ENCODE measurements at places on chromosomes 16 and 17. TPM values are rescaled to one million over a fixed set of nuclear protein-coding genes. Genes with fewer than 3 reads are reported as not detected.

- DNase-seq, result no peak
Observed at GRCh38 chr16:2745116-2745890, 7.1 kb upstream of the SRRM2 start.

- DNase-seq, result no peak
Observed at GRCh38 chr16:80936410-80936809, 70.3 kb downstream of the CMC2 start.

GRCh38 chr17:50201276-50201854 lies at the start of gene COL1A1:
TSS of gene COL1A1 (minus strand) at chr17:50201631. CDS start at chr17:50201513, 118 bp downstream.
- DNase-seq, result no peak

DNA sequence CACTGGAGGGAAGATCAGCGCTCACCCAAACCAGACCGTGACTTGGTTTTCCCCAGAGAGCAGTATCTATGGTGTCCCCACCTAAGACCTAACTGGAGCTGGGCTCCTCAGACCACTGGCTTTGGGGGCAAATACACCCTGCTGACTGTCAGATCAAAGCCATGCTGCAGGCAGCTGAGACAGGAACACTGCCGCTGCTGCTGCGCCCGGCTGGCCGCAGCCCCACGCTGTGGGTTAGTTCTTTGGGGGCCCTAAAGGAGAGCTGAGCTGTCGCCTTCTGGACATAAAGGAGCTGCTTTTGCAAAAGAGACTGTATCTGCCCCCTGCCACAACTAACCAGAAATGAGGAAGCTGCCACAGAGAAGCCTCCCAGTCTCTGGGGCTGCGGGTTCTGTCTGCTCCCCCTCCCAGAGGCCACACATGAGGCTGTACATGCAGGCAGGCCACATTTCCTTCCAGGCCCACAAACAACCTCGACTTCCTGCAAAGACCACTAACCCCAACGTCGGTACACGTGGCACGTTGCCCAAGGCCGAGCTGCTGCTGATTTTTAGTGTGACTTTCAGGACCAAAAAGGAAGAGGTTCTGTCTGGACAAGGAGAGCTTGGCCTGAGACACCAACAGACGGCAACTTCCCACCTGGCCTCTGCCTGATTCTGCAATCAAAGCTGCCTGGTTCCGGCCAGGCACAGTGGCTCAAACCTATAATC lies 18.2 kb upstream of the ABR start:
- DNase-seq, result peak; percentile 73

GRCh38 chr17:27997522-27997921 lies 45.0 kb upstream of the NLK start:
- no peak for DNase-seq

- no peak for DNase-seq
Observed at GRCh38 chr16:81676883-81677737, 102.0 kb upstream of the PLCG2 start.

- no peak for DNase-seq
Observed at GRCh38 chr17:46854948-46855347, 3.6 kb downstream of the WNT9B start.

GRCh38 chr17:4309897-4310296 lies 46.1 kb upstream of the ANKFY1 start:
- DNase-seq, result no peak

GRCh38 chr17:41962768-41963434 lies 3.7 kb upstream of the CNP start:
- peak; percentile 86 for DNase-seq

GRCh38 chr16:59593194-59593661 lies 859.1 kb upstream of the GOT2 start:
- no peak for DNase-seq

GRCh38 chr16:84598360-84598759 lies 19.5 kb downstream of the COTL1 start:
- no peak for DNase-seq

DNA sequence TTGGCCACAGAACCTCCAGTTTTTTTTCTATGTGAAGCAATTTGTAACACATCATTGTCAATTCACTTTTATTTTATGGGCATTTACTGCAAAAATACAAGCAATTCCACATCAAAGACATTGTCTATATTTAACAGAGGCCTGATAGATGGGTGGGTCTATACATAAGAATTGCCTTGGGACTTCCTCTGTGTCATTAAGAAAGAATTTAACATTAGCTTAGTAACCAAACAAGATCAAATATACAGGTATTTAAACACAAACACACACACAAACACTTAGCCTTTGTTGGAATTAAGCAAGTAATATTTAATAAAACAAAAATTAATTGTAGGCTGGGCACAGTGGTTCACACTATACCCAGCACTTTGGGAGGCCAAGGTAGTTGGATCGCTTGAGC lies 4.3 kb upstream of the PITPNC1 start:
- DNase-seq, result no peak

GRCh38 chr16:28503470-28504259 lies 3.0 kb downstream of the IL27 start:
- no peak for DNase-seq

- DNase-seq, result no peak
Observed at GRCh38 chr17:13920413-13920812, 148.9 kb upstream of the COX10 start.

DNA sequence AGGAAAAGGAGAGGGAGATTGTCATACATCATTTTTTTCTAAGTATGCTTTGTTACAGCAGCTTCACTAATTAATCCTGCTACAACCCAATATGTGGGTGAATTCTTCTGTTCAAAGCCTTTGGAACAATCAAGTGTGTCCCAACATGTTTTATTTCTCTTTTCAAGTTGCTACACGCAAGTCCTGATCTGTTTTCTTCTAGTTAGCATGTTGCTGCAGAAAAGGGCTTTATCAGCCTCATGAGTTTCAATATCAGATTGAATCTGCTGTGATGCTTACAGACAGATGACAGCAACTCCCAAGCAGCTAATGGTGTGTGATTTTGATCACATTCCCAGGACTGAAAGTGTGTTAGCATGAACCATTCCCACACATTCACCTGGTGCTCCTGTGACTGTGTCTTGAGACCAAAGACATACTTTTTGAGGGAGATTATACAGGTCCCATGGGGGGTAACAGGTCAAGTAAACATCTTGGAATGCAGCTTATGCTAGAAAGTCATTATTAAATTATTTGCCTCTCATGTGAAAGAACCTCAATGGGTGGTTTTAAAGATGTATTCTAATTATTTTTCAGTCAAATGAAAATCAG lies 96.9 kb upstream of the KCNJ16 start:
- DNase-seq, result no peak

DNA sequence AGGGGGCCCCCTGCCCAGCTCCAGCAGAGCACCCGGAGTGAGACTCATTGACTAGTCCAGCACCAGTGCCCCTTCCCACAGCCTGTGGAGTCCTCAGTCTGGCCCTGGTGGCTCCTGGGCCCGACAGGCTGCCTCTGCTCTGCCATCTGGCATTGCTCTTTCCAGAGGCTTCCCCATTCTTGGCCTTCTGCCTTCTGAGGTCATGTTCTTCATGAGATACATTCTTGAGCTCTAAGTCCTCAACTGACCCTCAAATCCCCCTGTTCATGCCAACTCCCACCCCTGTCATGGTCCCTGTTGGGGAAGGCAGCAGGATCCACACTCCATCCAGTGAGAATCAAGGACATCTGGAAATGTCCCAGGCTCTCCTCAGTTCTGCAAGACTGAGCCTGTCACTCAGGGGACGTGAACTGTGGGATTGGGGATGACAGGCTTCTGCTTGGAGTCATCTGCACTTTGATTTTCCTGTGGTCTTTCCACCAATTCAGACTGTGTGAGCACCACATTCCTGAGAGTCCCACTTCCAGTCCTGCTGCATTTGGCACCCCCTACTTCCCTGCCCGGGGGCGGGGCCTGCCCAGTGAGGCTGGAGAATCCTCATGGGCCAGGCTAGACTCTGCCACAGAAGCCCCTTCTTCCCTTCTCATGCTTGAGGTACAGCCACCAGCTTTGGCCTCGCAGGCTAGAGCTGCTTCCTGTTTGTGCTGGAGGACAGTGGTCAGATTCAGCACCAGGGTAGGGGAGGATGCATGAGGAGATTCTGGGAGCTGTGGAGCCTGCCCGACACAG lies 2.7 kb downstream of the TRPV2 start:
- DNase-seq, result no peak

Gene TEX19
- total RNA-seq, result 0.57 TPM

Gene VKORC1
- total RNA-seq, result 36.0 TPM

Gene CD300A
- total RNA-seq, result 28.0 TPM

Gene SMIM22
- total RNA-seq, result 3.9 TPM

Gene SLC5A10
- total RNA-seq, result 0.05 TPM

Gene KRTAP4-6
- total RNA-seq, result not detected

Gene DPEP3
- 0.14 TPM for total RNA-seq

Gene CA5A
- total RNA-seq, result 0.09 TPM

Gene TAT
- 0.09 TPM for total RNA-seq

Gene FBXW10
- 0.09 TPM for total RNA-seq

Gene SLFN12L
- 3.7 TPM for total RNA-seq

Gene KCNH4
- 0.05 TPM for total RNA-seq
